ENCODE measurements at places on chromosomes 12 and 14.

- no peak for DNase-seq
Measured at GRCh38 chr14:55075628-55076175, 24.3 kb downstream of the MAPK1IP1L start.

- no peak for DNase-seq
Measured at GRCh38 chr12:52391618-52392002, 6.2 kb upstream of the KRT84 start.

DNA sequence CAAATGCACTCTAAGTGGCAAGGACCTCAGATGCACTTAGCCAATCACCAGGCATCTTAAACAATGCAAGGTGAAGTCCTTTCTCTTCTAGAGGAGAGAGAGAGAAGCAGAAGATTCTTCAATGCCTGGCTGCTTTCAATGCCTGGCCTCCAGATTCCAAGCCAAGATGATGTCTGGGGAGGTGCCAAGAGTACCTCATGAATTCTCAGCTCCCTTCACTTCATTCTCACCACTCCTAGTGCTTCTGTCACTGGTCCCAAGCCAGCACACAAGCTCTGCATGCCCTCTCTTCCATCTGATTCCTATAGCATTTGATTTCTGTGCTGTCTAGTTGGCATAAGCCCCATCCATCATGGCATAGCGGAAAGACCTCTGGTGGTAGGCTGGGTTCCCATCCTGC lies 225.0 kb downstream of the KSR2 start:
- DNase-seq: no peak

GRCh38 chr12:74619084-74619483 lies 81.4 kb downstream of the ATXN7L3B start:
- DNase-seq: no peak

DNA sequence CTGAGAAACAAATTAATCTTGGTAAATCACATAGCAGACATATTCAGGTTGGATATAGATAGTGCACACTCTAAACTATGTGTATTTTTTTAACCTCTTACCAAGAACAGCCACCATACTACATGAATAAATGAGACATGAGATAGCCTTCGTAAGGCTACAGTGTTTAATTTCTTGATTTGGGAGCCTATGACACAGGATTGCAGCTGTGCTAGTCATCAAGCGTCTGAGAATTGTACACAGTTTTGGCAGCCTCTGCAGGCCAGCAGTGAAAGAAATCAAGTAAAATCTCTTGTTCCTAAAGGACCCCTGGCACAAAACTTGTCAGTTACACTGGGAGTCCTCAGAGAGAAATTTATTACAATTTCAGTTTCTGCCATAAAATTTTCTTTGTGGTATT lies 236.1 kb downstream of the C12orf50 start:
- DNase-seq: no peak

DNA sequence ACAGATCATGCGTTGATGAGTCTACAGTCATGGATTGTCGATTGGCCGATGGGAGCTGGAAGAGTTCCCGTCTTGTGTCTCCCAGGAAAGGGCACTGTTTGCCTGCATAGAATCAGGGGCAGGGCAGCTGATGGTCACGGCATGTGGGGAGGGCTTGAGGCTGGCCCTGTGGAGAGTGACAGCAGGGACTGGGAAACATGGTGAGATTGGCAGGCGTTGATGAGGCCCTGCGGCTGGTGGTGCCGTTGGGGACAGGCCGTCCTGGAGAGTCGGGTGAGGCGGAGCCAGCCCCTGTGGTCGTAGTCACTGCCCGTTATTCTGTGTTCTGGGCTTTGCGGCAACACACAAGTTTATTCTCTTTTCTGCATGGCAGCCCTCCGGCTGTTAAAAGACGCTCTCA lies 52.9 kb downstream of the TECPR2 start:
- no peak for DNase-seq

- DNase-seq: no peak
Measured at GRCh38 chr14:28983279-28983678, 216.7 kb downstream of the FOXG1 start.

GRCh38 chr12:77354766-77355362 lies 289.5 kb upstream of the E2F7 start:
- no peak for DNase-seq

All from left forelimb (tissue), 1 donor.